ENCODE measurements at places on chromosomes 6 and 20.

GRCh38 chr6:110125361-110125760 lies 54.1 kb downstream of the WASF1 start:
- no peak for DNase-seq

- no peak for DNase-seq
Observed at GRCh38 chr6:85395746-85396145, 54.1 kb upstream of the NT5E start.

GRCh38 chr20:52469128-52469527 lies 277.5 kb upstream of the ZFP64 start:
- DNase-seq: no peak

- DNase-seq: peak; percentile 84
Observed at GRCh38 chr6:126672649-126673048, 332.7 kb downstream of the CENPW start.

- no peak for DNase-seq
Observed at GRCh38 chr6:136127873-136128272, 122.2 kb downstream of the MTFR2 start.

DNA sequence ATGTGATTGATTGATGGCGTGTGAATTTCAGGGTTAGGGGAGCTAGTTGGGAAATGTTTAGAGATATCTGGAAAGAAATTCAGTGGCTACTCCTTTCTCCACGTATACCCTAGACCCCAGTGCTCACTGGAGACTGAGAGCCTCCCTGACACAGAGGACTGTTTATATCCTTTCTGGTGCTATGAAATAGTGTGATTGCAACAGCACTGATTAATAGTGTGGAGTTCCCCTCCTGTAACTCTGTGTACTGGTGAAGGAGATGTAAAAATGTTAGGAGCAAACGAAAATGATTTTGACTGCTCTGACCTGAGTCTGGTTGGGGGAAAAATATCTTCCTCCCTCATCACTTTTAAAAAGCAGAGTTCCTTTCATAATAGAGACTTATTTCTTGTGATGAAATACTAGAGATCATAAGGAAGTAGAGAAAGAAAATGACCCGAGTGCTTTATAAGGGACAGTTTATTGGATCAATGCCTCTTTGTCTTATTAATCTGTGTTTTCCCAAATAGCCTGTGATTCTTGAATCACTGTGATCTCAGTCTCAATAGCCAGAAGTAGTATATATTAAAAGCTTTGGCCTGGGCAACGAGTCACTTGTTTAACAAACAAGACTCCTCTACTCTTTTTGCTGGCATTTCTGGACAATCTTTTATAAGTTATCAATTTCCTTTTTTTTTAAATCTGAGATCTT lies 92.3 kb downstream of the RNF182 start:
- DNase-seq: no peak

- DNase-seq: no peak
Observed at GRCh38 chr6:84052883-84053241, 19.3 kb downstream of the MRAP2 start.

DNA sequence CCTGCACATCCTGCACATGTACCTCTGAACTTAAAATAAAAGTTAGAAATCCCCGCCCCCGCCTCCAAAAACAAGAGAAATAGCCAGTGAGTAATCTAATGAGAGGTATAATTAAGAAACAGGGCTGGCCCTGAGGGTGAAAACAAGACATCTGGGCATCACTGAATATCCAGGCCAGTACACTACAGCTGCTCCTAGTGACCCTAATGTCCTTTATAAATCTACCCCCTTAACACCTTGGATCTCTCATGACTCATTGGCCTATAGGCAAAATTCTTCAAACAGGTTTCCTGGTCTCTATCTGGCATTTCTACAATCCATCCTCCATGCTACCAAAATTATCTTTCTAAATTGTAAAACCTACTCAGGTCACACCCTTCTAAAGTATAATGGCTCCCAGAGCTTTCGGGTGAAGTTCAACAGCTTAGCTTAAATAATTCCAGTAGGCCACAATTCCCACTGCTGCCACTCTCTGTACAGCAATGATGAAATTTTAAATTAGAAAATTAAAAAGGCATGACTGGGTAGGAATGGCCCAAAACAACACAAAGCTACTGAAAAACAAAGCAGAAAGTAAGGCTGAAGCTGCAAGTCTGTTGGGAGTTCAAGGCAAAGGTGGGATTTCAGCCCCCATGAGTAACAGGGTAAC lies 260.9 kb downstream of the GMDS start:
- no peak for DNase-seq

DNA sequence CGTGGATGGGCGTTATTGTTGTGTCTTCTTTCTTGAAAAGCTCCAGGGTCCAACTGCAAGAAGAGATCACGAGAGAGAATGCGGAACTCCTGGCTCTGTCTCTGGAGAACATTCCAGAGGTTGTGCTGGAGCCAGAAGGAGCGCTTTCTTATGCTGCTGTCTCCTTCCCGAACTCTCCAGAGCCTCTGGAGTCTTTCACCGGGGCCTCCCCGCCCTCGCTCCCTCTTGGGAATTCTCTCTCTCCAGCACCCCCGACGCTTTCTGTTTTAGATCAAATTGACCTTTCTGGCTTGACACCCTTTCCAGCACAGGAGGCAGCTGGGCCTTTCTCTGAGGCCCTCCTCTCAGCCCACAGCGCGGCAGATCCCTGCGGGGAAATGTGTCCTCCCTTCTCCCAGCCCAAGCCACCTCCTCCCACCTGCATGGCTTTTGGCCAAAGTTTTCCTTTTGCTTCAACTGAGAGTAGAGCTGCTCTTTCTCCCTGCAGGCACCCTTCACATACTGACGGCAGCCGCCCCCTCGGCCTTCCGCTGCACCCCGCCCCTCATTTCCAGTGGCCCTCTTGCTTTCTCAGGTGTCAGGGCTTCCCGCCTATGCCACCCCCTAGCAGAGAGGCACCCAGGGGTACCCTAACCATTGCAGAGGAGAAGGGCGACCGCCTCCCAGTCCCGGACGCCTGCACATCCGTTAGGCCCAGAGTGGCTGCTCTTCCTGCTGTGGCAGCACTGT lies 6.6 kb upstream of the CCR6 start:
- peak; percentile 6 for DNase-seq

DNA sequence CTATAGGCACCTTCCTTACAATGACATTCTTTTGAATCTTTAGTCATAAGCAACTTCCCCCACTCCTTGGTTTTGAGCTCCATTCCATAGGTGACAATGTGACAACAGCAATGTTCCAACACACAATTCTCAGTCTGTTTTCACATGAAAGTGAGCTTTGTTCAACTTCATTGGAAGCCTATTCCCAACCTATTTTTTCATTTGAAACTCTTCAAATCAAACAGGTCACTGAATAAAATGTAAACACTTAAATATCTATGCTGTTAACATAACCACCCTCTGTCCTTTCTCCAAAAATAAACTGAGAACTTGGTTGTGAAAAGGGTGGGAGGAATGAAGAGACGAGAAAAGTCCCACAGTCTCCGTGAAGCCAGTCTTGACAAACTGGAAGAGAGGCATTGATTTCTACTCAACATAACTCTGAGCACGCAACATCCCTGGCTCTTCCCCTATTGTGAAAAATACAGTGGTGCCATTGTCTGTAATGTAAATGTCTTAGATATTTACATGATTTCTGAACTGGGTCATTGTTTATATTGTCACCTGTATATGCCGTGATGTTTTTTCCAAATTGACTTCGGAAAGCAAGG lies 343.1 kb downstream of the TFAP2A start:
- DNase-seq: no peak

GRCh38 chr6:70257768-70258273 lies 45.1 kb downstream of the COL9A1 start:
- DNase-seq: no peak

DNA sequence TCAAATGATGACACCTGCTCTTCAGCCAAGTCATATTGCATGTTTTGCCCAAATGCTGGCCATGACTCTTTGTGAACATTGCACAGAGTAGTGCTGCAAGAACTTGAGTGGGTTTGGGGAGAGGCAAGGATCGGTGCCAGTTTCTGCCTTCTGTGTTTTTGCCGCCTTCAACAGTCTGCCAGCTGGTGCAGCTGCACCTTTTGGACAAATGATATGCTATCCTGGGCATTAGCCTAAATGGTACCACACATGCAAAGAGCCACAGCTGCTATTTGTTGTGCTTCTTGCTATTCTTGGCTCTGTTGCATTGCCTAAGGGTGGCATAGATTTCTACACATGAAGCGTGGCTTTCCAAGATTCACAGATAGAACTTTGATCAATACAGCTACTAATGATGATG lies 189.0 kb upstream of the CCN2 start:
- DNase-seq: no peak

- DNase-seq: no peak
Observed at GRCh38 chr20:34299556-34300255, 3.4 kb downstream of the AHCY start.

GRCh38 chr20:13723011-13723410 lies 61.7 kb downstream of the ESF1 start:
- DNase-seq: peak; percentile 37

- DNase-seq: peak; percentile 80
Observed at GRCh38 chr6:44430326-44430725, 42.8 kb downstream of the CDC5L start.

- no peak for DNase-seq
Observed at GRCh38 chr6:164563924-164564323, 745.5 kb downstream of the C6orf118 start.
